ENCODE measurements at places on chromosomes 7 and 10. TPM values are rescaled to one million over a fixed set of nuclear protein-coding genes. Genes with fewer than 3 reads are reported as not detected.

- DNase-seq, result no peak
These were observed 16.5 kb downstream of the MKI67 start for GRCh38 chr10:128109707-128110106.

DNA sequence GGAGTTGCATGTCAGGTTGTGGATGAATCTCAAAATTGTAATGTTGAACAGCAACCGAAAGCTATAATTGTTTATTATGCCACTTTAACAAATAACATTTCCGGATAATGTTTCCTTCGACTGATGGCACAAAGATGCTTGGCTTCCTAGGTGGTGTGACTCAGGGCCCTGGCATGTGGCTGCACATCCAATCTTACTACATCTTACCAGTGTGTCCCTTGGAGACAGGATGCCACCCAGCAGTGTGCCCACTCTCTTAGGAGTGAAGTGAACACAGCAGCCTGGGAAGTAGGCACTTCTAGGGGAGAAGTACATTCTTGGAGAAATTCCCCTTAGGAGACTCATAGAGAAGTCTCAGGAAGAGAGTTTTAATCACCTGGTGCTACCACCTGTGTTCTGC, 33.0 kb upstream of the GPR26 start:
- DNase-seq, result no peak

- no peak for DNase-seq
These were observed 351.9 kb downstream of the THSD7A start for GRCh38 chr7:11480143-11480542.

DNA sequence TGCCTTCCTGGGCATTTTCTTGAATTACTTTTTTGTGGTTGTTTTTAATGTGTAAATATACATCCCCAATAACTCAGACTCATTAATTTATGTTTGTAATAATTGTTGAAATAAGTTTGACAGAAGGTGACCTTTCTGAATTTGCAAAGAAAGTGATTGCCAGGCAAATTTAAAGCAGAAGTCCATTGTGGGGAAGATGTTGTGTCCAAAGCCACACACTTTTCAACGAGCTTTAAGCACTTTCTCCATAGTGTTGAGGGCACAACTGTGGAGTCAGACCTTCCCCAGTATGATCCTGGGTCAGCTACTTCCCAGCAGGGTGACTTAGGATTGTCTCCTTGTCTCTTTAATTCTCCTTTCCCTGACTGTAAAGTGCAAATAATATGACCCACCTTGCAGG, 52.5 kb downstream of the PTPRE start:
- no peak for DNase-seq

DNA sequence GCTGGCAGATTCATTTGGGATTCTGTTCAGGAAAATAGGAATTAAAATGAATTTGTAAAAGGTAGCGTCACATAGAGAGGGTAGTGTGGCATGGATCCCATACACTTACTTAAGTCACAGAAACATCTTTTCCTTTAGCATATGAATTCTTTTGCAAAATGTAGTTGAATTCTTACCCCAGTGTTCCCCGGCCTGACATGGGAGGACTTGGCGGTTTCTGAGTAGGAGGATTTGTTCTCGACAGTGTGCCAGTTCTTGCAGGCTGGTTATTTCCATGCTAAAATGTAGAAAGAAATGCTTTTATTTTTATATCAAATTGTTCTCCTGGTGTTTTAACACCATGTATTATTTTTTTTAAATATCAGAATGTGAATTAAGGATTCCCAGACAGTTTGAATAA, 72.6 kb downstream of the PDSS1 start:
- no peak for DNase-seq

DNA sequence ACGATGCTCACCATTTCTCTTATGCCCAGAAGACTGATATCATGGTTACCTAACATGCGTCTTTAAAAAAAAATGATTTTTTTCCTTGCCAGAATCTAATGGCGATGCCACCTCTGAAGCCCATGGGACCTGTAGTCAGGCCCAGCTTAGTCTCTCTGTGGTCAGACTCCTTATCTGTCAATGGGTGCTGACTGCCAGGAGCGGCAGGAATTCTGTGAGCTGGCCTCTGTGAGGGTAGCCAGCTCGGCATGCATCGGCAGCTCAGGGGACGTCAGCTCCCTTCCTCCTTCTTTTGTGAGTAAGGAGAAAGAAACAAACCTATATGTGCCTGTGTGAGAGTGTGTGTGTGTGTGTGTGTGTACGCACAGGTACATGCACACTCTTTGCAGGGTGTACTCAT, 49.9 kb upstream of the ZRANB1 start:
- DNase-seq, result no peak

GRCh38 chr10:7541137-7542087, 125.4 kb downstream of the ITIH5 start:
- DNase-seq, result no peak

DNA sequence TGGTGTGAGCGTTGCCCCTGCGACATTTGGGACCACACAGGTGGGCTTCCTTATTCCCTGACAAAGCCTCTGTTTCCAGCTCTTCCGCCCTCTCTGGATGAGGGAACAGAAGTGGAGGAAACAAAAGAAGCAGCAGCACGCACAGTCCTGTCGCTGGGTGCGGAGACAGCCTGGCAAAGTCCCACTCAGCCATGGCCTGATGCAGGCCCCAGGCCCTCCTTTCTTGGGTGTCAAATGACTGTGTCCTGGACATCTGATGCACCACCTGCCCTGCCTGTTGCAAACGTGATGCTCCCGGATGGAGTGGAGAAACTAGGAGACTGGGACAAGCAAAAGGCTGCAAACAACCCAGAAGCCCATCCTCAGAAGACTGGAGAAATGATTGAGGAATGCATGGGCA, 20.7 kb downstream of the ZMIZ2 start:
- DNase-seq, result no peak

DNA sequence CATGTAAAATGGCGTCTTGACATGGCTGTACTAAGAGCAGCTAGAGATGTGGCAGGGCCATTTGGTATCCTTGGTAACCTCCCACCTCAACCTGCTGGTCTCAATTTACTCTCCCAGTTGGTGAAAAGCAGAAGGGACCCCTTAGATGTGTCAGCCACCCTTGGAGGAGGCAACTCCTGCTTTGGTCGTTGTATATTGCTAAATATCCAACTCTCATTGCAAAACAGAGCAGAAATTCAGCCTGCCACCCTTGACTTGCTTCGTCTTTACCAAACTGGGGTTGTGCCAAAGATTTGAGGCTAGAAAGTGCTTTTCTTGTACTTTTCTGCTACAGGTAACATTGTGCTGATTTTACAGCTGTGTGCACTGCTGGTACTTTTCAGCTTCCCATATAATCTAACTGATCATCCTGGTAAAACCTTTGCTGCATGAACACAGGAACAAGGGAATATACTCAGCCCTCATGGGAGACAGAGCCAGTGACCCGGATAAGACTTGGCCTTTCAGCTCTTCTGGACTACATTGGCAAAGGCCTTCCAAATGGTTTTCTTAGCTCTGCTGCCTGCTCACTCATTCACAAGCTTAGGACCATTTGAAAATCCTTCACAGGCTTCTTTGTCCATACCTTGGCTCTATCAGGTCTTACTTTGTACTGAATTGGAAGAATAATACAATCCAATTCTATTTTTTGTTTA, 2.2 kb upstream of the VSTM4 start:
- DNase-seq, result no peak

DNA sequence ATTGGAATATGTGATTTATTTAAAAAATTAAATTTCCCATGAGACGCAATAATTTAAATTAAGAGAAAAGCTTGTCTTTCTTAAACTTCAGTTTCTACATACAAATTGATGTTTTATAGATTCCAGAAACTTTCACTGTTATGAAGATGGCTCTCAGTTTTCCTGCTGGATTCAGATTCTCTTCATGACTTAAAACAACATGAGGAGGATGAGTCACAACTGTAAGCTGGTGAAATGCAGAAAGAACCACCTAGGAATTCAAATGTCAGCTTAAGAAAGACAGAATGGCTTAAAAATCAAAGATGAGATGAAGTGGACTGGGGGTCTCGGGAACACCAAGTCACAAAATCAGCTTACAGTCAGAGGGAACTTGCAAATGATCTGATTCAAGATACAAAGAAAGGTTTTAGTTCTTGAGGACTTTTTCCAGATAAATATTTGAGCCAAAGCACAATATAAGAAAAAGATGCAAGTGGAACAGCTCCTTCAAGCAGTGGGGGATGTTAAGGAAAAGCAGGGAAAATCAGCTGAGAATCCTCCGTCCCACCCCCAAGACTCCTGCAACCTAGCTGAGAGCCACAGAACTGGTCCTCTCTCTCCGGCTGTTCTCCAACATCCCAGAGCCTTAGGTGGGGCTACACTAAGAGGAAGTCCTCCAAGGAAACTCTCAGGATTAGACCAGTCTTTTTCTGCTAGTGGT, 279.8 kb downstream of the KCNMA1 start:
- DNase-seq, result no peak

DNA sequence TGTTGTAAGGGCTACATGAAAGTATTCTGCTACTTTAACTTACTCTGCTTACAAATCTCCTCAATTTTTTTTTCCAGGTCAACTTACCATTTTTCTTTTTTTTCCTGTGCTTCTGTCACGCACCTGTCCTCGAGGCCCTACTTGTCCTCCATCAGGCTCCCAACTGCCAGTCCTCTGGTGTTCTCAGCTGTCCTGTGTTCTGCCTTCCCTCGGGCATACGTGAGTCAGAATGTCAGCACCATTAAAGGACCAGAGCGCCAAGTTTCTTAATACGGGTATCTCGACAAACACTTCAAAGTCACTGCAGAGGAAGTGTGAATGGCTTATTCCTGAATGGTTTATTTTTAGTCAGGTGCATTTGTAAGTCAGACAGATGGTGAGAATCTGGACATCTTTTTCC, at the start of gene TEX47:
Gene TEX47, minus strand, starts transcription at position 185 of the 400 bp plus-strand sequence. CDS start 795 bp downstream, outside the sequence.
- DNase-seq, result no peak

GRCh38 chr10:89330537-89331212, 2.9 kb downstream of the IFIT3 start:
- DNase-seq, result no peak

DNA sequence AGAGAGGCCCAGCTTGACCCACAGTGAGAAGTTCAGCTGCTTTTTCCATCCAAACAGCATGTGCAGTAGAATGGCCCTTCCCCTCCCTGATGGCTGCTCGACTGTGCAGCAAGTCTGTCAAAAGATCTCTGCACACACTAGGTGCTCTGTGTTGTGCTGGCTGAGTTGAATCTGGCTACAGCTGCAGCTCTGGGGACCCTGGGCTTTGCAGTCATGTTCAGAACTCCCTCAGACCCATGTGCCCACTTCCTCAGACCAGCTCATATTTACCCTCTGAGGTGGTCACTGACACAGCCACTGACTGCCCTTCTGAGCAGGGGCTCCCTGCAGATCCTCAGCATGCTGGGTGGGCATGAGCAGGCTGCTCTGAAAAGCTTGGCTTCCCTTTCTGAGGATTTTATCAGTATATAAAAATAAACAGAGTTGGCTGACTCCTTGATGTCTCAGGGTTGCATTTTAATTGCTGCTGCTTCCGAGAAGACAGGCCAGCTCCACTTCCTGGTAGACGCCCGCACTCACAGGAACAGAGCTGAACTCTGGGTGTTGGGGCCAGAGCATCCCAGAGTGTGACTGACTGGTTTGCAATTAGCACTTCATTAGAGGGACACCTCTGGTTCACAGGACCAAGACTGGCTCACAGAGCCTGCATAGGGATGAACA, 507.9 kb downstream of the RPS24 start:
- no peak for DNase-seq

GRCh38 chr7:14191686-14192098, 202.2 kb upstream of the ETV1 start:
- no peak for DNase-seq

GRCh38 chr10:13016886-13017285, 15.4 kb upstream of the CCDC3 start:
- no peak for DNase-seq

DNA sequence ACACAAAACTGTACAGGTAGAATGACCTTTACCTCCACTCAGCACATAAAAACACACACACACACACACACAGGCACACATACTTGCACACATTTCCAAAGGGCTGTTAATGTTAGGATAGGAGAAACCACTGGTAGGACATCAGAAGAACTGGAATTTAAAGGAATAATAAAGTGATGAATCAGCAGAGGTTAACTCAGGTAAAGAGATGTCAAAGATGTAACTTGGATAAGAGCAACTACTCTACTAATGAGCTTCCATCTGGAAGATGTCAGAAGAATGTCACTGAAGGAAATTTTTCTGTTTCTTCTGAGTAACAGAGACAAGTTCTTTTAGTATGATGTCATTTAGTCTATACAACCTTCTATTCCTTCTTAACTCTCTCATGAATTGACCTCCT, 26.4 kb upstream of the GPR37 start:
- DNase-seq, result no peak

GRCh38 chr7:132636581-132636980, 60.3 kb upstream of the PLXNA4 start:
- DNase-seq, result no peak

GRCh38 chr7:129670656-129671055, 59.1 kb downstream of the NRF1 start:
- no peak for DNase-seq

- DNase-seq, result no peak
These were observed 97.8 kb upstream of the PPIF start for GRCh38 chr10:79249186-79250121.

DNA sequence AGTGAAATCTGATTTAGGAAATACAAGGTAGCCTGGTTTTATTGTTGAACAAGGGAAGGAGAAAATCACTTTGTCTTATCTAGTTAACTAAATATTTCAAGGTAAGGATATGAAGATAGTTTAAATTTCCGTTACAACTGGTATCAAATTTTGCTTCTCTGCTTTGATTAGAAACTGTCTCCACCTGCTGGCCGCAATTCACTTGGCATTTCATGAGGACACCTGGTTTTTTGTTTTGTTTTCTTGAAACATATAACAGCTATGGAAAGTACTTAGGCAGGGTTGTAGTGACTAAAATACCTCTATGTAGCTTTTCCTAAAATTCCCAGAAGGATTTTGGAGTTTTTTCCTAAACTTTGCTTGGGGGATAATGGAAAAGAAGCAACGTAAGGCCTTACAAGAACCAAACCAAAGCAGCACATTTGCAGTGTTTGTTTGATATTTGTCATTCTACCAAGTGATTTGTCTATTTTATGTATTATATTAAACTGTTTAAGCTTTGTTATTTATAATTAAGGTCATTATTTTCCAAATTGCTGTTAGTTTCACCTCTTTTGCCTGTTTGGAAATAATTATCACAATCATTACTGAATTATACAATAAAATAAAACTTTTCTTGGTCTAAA, 73.6 kb downstream of the AHCYL2 start:
- peak; percentile 38 for DNase-seq

GRCh38 chr7:143256932-143257331, 6.3 kb upstream of the GSTK1 start:
- DNase-seq, result no peak

The NPM3 gene
- total RNA-seq, result 54.7 TPM

The SNX10 gene
- 13.8 TPM for total RNA-seq

The MYH16 gene
- total RNA-seq, result not detected

The NUPR2 gene
- not detected for total RNA-seq

The ELOVL3 gene
- total RNA-seq, result not detected

The AKR1E2 gene
- 6.2 TPM for total RNA-seq

The TRPV6 gene
- total RNA-seq, result not detected

Data from endothelial cell (in vitro differentiated cells).